ENCODE measurements at places on chromosomes 2 and 18.

DNA sequence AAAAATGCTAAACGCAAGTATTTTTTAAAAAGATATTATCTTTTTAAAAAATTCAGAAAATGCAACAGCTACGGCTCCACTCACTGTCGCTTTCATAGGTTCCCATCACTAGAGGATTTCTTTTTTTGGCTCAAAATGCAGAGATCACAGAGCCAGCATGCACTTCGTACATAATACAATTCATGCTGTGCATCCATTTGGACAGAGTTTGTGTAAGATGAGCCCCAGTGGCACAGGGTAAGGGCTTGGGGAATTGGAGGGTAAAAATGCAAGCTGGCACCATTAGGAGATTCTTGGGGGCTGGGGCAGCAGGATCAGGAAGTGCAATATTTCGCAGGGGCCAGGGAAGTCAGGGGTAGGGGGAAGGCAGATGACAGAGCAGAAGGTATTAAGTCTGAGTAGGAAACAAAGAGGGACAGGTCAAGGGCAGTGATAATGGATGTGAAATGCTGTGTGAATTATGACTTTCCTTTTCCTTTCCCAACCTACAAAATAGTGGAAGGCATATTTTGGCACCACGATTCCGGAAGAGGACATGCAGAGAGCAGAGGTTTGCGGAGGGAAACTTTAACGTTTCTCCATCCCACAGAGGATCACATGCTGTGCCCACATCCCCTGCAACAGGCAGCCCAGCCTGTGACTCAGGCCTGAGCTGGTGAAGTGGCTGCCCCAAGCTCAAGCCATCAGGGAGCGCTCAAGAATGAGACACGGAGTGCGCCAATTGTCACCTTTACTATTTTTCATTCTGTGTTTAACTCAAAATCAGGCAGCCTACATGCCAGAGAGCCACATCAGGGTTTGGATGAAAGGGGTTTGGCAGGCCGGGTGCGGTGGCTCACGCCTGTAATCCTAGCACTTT is 4.7 kb downstream of the CAPG start:
- DNase-seq = peak; percentile 81

- no peak for DNase-seq
These were observed 173.7 kb downstream of the DOK6 start for GRCh38 chr18:69574401-69574800.

- DNase-seq = no peak
These were observed 133.9 kb downstream of the CCBE1 start for GRCh38 chr18:59563176-59563785.

- no peak for DNase-seq
These were observed 30.4 kb downstream of the TMEM178A start for GRCh38 chr2:39696101-39696553.

- DNase-seq = no peak
These were observed 95.7 kb upstream of the STPG4 start for GRCh38 chr2:47250586-47251403.

DNA sequence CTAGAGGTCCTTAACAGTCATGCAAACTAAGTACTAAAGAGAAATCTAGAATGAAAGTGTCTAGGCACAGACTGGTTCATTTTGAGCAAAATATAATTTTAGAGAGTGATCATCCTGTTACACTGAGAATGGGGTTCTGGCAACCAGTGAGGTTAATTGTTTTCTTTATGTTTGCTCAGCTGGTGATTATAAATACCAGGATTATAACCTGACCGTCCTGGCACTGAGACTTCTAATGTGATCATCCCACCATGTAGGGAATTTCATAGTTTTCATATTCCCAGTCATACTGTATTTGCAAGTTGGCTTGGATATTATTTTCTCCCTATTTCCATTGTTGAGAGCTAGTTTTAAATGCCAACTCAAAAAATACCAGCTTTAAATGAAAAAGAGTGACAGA is 852.5 kb upstream of the LRATD1 start:
- no peak for DNase-seq

- DNase-seq = no peak
These were observed 1.3 kb upstream of the PRSS56 start for GRCh38 chr2:232518844-232519243.

GRCh38 chr2:240161087-240161750 is 20.8 kb upstream of the OTOS start:
- no peak for DNase-seq

- DNase-seq = no peak
These were observed 81.6 kb downstream of the LRRFIP1 start for GRCh38 chr2:237708961-237709360.
